ENCODE measurements at places on chromosomes 5 and 9.
A peak's percentile ranks its signal among the peaks of the same experiment; 100 is the strongest.

DNA sequence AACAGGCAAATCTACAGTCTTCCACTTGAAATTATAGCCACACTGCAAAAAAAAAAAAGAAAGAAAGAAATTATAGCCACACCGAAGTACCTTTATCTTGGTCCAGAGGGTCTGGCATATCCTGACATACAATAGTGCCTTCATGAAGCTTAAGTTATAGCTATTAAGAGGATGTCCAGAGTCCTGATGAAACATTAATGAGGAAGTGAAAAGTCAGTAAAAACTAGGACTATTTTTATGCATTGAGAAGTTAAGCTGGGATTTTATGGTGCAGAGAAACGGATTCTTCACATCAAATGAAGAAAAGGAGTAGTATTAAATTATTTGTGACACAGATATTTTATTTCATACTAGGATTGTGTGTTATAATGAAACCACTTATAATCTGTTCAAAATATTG, 123.9 kb downstream of the SV2C start:
- no peak for DNase-seq

GRCh38 chr9:135797507-135798262, 95.7 kb downstream of the KCNT1 start:
- peak; percentile 19 for DNase-seq

DNA sequence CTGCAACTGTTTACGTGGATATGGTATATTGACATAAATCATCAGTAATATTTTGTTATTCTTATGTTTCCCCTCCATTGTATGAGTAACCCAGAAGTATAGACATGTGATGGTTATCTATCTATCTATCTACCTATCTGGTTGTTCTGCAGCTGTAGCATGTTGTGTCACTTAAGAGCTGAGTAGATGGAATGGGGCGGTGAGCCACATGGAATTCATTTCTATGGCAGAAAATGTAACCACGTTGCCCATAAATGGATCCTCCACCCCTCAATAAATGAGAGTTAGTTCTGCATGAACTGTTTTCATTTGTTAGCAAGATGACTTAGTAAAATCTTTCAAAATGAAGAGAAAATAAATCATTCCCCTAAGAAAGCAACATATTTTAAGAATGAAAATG, 553.2 kb downstream of the MAT2B start:
- no peak for DNase-seq

DNA sequence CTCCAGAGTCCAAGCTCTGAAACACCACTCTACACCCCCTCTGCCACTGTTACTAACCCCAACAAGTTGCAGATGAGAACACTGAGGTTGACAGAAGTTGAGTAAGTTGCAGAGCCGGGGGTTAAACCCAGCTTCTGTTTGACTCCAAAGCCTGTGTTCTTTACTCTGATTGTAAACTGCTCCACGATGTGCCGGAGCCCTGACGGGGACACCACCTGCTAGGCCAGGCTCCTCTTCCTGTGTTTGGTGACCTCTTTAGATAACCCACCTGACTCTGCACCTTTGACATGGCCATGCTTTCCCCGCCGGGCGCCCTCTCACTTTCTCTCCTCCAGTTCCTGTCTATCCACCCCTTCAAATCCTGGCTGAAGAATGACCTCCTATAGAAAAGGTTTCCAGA, 96.7 kb downstream of the PAX5 start:
- no peak for DNase-seq

DNA sequence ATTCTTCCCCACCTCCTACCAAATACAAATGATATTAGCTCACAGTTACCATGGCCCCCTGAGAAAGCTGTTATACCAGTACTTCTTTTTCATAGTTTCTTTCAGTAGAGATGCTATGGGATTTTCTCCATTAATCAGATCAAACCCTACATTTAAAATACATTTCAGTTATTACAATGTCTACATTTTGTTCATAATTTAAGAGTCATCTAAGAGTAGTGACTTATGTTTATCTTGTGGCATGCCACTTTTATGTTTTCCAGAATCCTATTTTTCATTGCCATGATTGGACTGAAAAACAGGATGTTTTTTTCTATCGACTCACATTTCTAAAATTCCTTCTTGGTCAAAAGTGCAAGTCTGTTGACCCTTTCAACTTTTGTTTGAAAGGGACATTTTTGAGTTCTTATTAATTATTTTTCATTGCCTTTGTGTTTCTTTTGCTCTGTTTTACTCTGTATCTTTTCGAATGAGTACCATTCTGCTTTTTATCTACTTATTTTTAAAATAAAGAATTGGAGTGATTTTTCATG, 77.4 kb upstream of the ANXA1 start:
- no peak for DNase-seq

DNA sequence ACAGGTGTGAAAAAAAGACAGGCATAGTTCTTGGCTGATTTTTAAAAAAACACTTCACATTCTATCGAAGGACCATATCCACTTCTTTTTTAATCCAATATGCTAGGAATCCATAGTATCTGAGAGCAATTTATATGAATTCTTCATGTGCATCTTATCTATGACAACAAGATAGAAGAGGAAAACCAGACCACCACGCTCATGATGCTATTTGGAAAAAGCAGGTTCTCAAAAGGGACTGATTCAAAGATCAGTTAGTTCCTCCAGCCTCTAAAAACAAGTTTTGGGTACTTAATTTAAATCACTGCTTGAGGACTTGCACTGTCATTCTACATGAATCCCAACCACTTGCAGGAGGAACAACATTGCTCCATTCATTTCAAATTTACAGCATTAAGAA, 6.3 kb downstream of the MEF2C start:
- no peak for DNase-seq

DNA sequence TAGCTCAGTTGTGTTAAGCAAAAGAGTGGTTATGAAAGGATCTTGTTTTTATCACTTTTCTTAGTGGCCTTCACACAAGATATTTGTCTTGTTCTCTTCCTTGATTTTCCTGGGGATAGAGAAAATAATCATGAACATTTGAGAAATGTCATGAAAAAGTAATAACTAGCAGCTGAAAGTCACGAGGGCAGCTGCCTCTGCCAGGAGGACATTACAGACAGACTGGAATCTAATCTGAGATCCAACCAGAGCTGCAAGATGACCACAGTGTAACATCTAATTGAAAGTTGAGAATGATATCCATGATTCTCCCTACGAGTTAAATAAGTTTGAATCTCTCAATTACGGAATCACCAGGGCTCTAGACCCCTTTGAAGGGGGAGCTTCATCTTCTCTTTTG, 274.9 kb downstream of the ARHGAP26 start:
- no peak for DNase-seq

DNA sequence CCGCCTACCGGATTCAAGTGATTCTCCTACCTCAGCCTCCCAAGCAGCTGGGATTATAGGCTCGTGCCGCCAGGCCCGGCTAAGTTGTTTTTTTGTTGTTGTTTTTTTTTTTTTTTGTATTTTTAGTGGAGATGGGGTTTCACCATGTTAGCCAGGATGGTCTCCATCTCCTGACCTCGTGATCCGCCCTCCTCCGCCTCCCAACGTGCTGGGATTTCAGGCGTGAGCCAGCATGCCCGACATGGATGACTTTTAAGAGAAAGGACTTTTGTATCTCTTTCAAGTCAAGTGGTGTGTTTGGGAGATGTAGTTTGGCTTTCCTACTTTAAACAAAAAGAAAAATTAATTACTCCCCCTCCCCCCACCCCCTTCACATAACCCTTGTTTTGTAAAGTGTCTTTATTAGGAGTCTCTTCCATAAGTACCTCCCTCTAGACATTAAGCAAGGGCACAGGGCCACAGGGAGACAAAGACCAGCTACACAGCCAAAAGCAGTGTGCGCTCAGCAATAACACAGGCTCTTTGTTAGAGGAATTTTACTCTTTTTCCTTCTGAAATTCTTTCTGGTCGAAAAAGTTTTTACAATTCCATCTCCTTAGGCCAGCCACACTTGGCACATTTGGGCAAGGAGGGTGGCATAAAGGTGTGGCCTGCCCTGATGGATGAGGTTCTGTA, 31.2 kb downstream of the JAKMIP2 start:
- no peak for DNase-seq

- no peak for DNase-seq
Observed at GRCh38 chr5:152527358-152528052, 122.4 kb upstream of the NMUR2 start.

DNA sequence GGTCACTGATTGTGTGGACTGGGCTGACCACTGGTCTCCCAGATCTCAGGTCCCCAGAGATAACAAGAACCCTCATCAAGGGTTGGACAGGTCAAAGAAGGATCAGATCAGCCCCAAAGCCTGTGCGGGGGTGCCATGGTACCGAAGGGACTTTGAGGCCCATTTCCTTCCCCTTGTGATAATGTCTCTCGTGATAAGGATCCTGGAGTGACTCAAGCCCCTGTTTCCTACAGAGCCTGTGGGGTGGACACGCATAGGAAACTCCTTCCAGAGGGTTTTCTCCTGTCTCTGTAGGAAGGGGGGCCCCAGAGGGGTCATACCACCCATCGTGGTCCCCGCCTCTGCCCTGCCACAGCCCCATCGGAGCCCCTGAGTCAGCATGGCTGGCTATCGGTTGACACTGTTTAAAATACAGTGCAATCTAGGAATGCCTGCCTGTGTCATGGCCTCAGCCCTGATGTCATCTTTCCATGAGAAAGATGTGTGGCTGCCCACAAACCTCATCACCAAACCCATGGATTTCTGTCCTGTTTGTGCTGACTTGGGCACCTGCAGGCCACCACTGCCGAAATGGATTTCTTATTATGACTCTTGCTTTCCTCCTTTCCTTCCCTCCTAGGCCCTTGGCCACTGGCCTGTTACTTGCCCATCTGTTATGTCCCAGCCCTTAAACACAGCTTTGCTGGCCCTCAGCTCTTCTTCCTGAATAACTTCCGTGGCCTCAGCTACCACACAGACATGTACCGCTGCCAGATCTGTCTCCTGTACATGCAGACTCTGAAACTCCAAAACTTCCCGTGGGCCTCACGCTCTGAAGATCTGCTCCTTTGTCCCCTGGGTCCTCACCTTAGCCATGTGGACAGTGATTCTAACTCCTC, 2.9 kb upstream of the CSF2 start:
- DNase-seq, result peak; percentile 52

- DNase-seq, result no peak
Observed at GRCh38 chr9:38690574-38690973, 29.4 kb downstream of the FAM240B start.

GRCh38 chr9:111852291-111852690, 44.3 kb upstream of the UGCG start:
- no peak for DNase-seq

GRCh38 chr9:89598926-89599325, 5.9 kb upstream of the GADD45G start:
- DNase-seq, result no peak

- no peak for DNase-seq
Observed at GRCh38 chr5:15260356-15261268, 239.4 kb upstream of the FBXL7 start.

- no peak for DNase-seq
Observed at GRCh38 chr5:175837171-175837699, 34.1 kb upstream of the CPLX2 start.

GRCh38 chr5:57855831-57856230, 373.2 kb upstream of the ACTBL2 start:
- DNase-seq, result no peak

DNA sequence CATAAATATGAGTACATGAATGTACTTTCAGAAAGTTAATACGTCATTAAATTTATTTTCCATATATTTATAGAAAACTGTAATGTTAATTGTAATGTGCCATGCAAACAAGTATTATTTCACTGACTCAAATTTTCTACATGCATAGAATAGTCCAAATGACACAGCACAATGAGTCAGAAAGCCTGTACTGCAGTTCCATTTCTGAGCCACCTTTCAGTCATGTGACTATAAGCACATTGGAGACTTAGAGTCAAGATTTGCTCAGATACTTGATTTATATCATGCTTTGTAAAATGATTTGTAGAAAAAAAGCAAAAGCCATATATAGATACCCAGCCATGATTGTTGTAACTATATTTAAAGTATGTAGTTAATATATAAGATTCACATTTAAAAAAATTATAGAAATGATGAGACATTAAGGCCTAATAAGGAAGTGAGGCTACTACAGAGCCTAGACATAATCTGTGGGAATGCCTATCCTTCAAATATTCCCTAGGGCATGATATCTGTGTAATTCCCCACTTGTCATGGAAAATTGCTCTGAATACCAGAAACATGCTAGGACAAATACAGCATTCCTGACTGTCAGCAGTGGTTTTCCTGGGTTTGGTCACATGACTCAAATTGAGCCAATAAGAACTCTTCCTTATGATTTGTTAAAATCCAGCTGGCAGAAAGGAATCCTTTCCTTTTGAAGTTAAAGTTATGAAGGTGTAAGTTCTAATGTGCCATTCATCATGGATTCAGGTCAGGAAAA, 50.0 kb downstream of the PTPRD start:
- no peak for DNase-seq

DNA sequence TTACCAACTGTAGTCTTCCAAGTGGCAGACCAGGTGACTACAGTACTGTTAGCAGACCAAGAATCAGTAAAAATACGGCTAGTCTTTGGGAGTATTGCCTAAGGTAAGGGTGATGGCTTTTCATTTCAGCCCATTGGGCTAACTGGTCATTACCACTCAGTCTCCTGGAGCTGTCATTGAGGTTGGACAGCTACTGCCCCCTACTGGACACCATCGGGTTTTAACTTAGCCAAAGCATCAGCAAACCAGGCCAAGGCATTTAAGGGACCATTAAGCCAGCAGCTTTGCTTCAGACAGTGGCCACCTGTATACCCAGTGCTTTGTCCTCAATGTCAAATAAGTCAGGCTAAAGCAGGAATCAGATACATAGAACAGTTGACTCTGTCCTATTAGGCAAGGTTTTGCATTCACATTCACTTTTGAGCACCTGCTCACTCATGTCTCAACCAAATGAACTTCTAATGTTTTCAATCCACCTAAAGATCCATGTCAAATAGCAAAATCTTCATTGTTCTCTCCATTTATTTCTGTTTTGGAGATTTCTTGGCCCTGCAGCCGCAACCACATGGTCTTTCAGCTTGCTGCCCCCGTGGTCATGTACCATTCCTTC, 117.2 kb downstream of the INVS start:
- peak; percentile 63 for DNase-seq

GRCh38 chr9:128892221-128892921, 10.4 kb downstream of the LRRC8A start:
- no peak for DNase-seq

DNA sequence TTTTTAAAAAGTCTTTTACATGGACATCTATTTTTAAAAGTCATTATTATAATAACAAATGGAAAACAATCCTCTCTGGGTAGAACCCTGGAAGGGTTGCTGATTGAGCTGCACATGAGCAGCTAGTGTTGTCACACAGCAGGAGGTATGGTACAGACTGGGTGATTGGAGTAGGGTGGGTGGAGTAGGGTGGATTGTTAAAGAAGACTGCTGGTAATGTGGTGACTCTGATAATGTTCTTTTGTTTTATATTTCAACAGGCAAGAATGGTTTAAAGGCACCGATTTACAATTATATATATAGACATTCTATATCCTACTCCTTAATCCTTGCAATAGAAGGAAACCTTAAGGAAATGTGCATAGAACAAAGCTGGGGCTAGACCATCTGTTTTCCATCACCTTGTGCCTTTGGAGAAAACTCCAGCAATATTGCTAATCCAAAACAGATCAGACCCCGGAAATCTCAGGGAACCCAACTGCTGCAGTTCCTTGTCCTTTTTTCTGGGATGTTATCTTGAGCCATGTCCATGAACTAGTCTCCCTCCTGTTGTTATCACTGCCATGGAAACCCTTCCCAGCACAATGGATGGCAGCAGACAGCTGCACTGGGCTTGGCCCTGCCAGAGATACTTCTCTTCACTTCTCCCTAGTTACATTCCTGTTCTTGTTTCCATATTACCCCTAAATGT, 129.7 kb downstream of the YIPF5 start:
- no peak for DNase-seq

- DNase-seq, result no peak
Observed at GRCh38 chr9:136441191-136441680, 1.6 kb upstream of the INPP5E start.

Measured in stimulated activated CD4-positive, alpha-beta T cell treated with anti-CD3 and anti-CD28 coated beads, Interleukin-4, amount 100 ng/mL, for 48 hours (primary cell).